Bronchus fibroblast of lung (primary cell): ENCODE measurements at places on chromosomes 3 and 15. TPM values are rescaled to one million over a fixed set of nuclear protein-coding genes. Genes with fewer than 3 reads are reported as not detected.

The CASR gene
- not detected in 2 replicates for total RNA-seq

The SEMA3F gene
- total RNA-seq: 40.2 and 41.5 TPM in 2 replicates

The TWF2 gene
- 195 TPM in 2 replicates for total RNA-seq

The AGBL1 gene
- total RNA-seq: not detected in 2 replicates

The ERC2 gene
- total RNA-seq: 0.30 and 0.50 TPM in 2 replicates

The SHC4 gene
- 0.67 and 0.74 TPM in 2 replicates for total RNA-seq

The FAM174B gene
- total RNA-seq: 0.84 and 1.3 TPM in 2 replicates

The P2RY14 gene
- total RNA-seq: not detected in 2 replicates

The SPINT1 gene
- 2.5 and 4.3 TPM in 2 replicates for total RNA-seq

The PLSCR5 gene
- not detected in 2 replicates for total RNA-seq

The CEMIP gene
- 2.7 and 3.0 TPM in 2 replicates for total RNA-seq

The UBE2E2 gene
- 32.4 and 35.0 TPM in 2 replicates for total RNA-seq

The UNC45A gene
- 51.6 and 52.5 TPM in 2 replicates for total RNA-seq

The KLHDC8B gene
- 13.4 and 14.1 TPM in 2 replicates for total RNA-seq

The RASL12 gene
- 8.5 and 10.4 TPM in 2 replicates for total RNA-seq

The SLC28A1 gene
- total RNA-seq: not detected in 2 replicates

The IFT57 gene
- total RNA-seq: 31.2 and 33.1 TPM in 2 replicates

The KCNH8 gene
- not detected in 2 replicates for total RNA-seq

The AADACL2 gene
- total RNA-seq: not detected in 2 replicates

The ZKSCAN7 gene
- total RNA-seq: 4.8 and 5.2 TPM in 2 replicates

The ANKUB1 gene
- not detected in 2 replicates for total RNA-seq

The FBXW12 gene
- total RNA-seq: not detected in 2 replicates

The RAB43 gene
- 12.9 and 15.0 TPM in 2 replicates for total RNA-seq
